ENCODE measurements at places on chromosomes 12 and 14. TPM values are rescaled to one million over a fixed set of nuclear protein-coding genes. Genes with fewer than 3 reads are reported as not detected.

The IL22 gene
- total RNA-seq, result not detected

DNA sequence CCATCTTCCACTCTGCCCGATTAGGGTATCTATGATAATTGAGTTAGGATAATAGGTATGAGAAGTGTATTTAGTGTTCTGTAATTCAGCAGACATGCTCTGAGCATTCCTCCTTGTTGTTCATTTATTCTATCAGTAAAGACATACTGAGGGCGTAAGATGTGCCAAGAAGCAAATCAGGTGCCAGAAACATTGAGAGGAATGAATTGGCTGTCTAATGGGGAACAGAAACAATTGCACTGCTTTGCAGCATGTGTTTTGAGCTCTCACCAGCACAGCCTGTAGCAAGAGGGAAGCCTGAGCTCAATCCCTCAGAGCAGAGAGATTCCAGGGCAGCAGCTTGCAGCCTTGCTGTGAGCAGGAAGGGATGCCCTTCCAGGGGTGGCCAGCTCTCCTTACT, 589.3 kb downstream of the BCL11B start:
- no peaks in the 10 kb centered on the region for H3K27me3 ChIP-seq
- H3K36me3 ChIP-seq, result no peaks in the 10 kb centered on the region
- H3K27ac ChIP-seq, result no peak overlapping the region
- no peaks in the 10 kb centered on the region for H3K4me1 ChIP-seq
- no peak overlapping the region for H3K4me3 ChIP-seq
- no peak for DNase-seq

The RHOJ gene
- total RNA-seq, result 11.1 TPM

DNA sequence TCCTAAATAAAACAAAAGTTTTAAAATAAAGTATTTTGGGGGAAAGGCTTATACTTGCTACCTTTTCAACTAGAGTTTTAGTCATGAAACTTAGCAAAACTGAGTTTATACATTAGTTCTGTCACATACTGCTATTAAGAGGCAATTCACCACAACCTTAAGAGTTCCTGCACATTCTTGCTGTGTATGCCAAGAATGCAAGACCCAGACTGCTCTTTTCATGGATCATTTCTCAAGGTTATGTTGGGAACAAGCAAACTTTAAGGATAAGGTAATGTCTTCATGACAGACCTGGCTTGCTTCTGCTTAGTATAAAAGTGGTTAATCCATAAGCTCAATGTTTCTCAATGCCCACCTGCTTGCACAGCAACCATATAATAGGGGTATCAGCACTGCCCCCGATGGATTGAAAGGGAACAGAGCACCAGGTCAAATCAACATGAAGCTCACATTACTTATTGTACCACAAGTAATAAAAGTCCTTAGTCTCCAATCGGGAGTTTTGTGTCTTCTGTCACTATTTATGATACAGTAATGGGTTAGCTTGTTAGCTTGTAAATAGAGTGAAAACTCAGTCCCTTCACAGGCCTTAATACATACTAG, 67.6 kb downstream of the KIF21A start:
- no peaks in the 10 kb centered on the region for H3K36me3 ChIP-seq
- no peak for DNase-seq
- no peak overlapping the region for H3K27ac ChIP-seq
- H3K4me3 ChIP-seq, result no peak overlapping the region

- H3K4me1 ChIP-seq, result no peaks in the 10 kb centered on the region
- DNase-seq, result no peak
- H3K27ac ChIP-seq, result no peak overlapping the region
- H3K36me3 ChIP-seq, result no peaks in the 10 kb centered on the region
- no peak overlapping the region for H3K4me3 ChIP-seq
These were observed 20.2 kb downstream of the TMEM106C start for GRCh38 chr12:47983541-47984115.

DNA sequence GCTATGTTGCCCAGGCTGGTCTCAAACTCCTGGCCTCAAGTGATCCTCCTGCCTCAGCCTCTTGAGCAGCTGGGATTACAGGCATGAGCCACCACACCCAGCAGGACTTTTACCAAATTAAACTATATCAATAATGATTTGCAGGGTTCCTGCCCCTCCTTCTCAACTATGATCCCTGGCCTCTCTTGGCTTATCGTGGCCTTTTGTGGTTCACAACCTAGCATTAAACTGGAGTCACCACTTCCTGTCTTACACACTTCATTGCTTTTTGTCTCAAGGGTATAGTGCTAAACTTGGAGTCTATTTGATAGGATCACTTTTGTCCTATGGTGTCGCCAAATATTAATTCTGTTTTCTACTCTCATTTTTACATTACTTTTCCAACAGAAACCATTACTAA, 64.5 kb downstream of the SEC23A start:
- H3K27me3 ChIP-seq, result no peaks in the 10 kb centered on the region
- no peak overlapping the region for H3K27ac ChIP-seq
- H3K36me3 ChIP-seq, result peaks cover 7% of the 10 kb centered on the region
- no peaks in the 10 kb centered on the region for H3K4me1 ChIP-seq
- DNase-seq, result no peak
- no peak overlapping the region for H3K4me3 ChIP-seq

DNA sequence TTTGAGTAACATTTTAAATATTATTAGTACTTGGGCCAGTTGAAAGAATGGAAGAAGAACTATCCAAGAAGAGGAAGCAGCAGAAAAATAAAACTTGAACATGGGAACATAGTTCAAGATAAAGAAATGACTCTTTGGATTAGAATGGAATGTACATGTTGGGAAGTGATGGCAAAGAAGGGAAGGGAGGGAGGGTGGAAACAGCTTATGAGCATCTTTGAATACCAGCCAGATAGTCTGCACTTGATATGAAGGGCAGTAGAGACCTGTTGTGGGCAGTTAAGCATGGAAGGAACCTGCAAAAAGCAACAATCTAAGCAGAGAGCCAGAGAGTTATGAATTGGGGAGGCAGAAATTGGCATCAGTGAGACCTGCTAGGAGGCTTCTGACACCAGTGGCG, 10.0 kb upstream of the IL22 start:
- H3K4me3 ChIP-seq, result no peak overlapping the region
- DNase-seq, result no peak
- no peaks in the 10 kb centered on the region for H3K27me3 ChIP-seq
- H3K27ac ChIP-seq, result no peak overlapping the region

The CATSPERB gene
- not detected for total RNA-seq
